Lung (tissue), 17 donors: ENCODE measurements at places on chromosomes 6 and 20. TPM values are rescaled to one million over a fixed set of nuclear protein-coding genes. Genes with fewer than 3 reads are reported as not detected.

Gene ZC2HC1B
- not detected for polyA plus RNA-seq

Gene PAQR8
- polyA plus RNA-seq, result 3.4 TPM

Gene REM1
- 1.3 TPM for polyA plus RNA-seq

Gene HLA-DRB1
- 479 TPM for polyA plus RNA-seq

Gene KIF6
- 1.9 TPM for polyA plus RNA-seq
